Skeletal muscle cell (primary cell): ENCODE measurements at places on chromosomes 11 and 22.

DNA sequence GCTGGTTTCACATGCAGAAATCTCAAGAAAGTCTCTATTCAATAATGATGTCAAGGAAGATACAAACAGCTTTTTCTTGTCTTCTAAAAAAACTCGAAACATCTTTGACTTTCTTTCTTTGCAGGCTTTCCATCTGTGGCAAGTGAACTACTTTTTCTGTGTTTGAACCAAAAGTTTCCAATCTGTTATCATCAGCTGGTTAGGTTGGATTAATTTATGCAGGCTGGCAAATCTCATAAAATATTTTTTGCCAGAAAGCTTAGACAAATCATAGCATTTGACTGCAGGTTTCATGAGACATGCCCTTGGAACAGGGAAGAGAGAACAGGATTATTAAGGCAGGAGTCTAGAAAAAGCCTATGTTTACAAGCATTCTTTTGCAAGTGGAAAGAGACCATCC, 86.1 kb upstream of the ARHGAP42 start:
- DNase-seq: no peak

DNA sequence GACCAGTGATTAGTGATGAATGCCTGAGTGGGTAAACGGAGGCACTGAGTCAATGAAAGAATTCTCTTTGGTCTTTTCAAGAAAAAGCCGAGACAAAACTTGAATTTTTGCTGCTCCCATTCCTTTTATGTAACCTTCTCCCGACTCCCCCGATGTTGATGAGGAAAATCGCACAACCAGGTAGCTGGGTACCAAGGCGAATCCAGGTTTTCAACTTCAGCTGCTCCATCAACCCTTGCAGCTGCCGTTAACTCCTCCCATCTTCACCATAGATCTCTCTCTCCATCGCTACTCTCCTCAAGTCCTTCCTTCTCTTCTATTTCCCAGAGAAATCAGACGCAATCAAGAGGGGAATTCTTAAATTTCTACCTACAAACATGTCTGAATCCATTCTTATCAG, 611 bp upstream of the USP2 start:
- no peak for DNase-seq

- DNase-seq: no peak
Observed at GRCh38 chr22:33831651-33832050, 88.6 kb downstream of the LARGE1 start.

- peak; percentile 49 for DNase-seq
Observed at GRCh38 chr11:122853971-122854446, 15.7 kb downstream of the CRTAM start.

- DNase-seq: no peak
Observed at GRCh38 chr22:27307545-27308247, 493.9 kb downstream of the MN1 start.
